ENCODE measurements at places on chromosomes 3 and 15.
A peak's percentile ranks its signal among the peaks of the same experiment; 100 is the strongest.

DNA sequence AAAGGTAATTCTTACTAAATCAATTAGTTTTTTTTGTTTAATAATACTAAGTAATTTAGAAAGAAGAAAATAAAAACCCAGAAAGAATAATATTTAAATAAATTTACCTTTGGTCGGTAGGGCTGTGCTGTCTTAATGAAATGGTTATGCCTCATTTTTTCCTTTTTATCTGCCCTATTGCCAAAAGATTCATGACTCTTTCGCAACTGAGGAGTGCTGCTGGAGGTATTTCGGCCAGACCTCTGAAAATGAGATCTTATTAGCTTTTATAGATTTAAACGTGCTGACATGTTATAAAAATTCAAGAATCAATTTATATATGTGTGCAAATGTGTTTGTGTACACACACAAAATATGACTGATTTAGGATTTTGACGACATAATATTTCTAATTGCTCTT lies 67.1 kb upstream of the USP50 start:
- no peak for DNase-seq

DNA sequence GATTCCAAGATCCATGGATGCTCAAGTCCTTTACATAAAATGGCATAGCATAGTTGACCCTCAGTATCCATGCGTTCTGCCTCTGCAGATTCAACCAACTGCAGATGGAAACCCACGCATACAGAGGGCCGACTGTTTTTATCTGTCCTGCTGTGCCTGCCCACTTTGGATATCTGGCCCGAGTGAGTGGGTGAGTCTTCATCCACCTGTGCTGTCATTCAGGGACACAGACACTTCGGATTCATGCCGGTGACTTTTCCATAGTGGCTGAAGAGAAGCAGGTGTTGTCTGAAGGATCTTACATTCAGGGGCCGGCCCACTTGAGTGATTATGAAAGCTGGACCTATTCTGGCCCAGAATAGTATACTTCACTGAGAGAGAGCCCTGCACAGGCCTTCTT lies 85.1 kb downstream of the RYR3 start:
- no peak for DNase-seq

DNA sequence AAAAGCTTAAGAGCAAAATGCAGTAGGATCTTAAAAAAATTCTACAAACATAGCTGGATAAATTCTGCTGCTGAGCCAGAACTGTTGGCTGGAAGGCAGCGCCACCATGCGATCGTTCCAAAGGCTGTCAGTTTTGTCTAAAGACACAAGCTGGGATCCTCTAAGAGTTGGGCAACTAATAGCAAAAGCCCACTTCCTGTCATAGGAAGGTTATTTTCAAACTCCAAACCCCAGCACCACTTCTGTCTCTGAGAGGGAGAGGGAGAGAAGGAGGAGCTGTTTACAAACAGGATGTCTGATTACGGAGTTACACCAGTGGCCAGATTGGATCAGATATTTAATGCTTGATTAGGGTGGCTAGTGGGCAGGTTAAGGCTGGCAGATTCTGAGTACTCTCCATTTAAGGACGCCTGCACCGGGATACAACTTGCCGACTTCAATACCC lies 44.0 kb downstream of the EIF4E3 start:
- peak; percentile 73 for DNase-seq

GRCh38 chr15:51438526-51438925 lies 97.1 kb downstream of the GLDN start:
- DNase-seq = no peak

GRCh38 chr15:52509500-52510245 lies 19.0 kb downstream of the MYO5A start:
- DNase-seq = no peak
